ENCODE measurements at places on chromosomes 2 and 18.

DNA sequence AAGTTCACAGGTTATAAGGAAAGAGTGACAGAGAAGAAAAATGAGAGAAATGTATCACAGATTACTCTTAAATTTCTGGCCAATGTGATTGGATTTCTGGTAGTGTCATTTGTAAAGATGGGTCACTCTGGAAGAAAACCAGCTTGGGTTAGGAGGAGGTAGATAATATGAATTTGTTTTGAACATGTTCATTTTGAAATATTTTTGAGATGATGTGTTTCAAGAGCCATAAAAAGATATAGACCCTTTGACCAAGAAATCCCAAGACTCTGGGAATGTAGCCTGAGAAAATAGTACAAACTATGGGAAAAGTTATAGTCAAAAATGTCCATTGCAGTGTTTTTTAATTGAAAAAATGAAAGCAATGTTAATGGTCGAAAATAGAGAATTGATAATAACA is 70.7 kb downstream of the CALCRL start:
- DNase-seq, result no peak

- DNase-seq, result no peak
Measured at GRCh38 chr2:96530474-96531357, 5.8 kb upstream of the ARID5A start.

DNA sequence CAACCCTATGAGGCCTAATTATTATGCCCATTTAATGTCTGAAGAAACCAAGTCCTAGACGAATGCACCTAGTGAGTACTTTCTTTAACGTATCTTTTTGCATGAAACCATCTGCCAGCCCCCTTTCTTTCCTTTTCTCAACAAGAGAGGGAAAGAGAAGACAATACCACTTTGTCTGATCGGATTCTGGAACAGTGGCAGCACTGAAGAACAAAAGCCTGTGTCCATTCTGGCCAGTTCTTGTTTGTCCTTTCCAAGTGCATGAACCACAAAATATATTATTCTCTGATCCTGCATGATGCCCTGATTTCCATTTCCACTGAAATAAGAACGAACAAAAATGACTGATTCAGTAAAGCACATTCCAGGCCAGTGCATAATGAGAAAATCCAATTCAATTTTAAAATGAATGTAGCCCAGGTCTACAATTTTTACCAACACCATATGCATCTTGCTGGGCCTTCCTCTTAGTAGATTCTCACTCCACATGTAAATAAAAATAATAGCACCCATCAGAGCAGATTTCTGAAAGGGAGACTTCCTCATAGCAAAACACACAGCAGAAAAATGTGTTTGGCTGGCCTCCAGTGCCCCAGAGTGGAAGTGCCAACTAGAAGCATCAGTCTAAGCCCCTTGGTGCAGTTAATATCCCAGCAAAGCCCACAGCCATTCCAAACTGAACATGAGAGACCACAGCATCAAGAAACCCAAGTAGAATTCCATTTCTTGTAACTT is 422.6 kb upstream of the ID2 start:
- DNase-seq, result no peak

GRCh38 chr2:64934530-64934929 is 54.7 kb upstream of the SLC1A4 start:
- DNase-seq, result no peak

GRCh38 chr2:143205106-143205764 is 76.0 kb downstream of the ARHGAP15 start:
- DNase-seq, result no peak

DNA sequence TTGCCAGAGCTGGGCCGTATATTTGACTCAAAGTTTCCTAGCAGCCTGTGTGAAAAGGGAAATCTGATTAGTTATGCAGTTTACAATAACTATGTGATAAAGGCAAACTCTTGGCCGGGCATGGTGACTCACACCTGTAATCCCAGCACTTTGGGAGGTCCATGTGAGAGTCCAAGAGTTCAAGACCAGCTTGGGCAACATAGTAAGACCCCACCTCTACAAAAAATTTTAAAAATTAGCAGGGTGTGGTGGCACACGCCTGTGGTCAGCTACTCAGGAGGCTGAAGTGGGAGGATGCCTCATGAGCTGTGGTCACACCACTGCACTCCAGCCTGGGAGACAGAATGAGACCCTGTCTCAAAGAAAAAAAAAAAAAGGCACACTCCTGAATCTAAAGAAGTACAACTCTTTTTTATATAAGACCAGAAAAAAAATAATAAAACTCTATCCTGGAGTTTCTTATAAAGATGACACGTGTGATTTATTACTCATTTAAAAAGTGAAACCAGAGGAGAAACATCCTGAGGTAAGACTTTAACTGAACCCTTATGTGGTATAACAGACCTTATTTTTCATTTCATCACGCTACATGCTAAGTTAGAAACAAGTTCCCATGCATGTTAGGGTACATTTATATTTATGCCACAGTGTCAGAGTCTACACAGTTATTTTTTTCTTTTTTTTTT is 32.6 kb upstream of the KCMF1 start:
- peak; percentile 62 for DNase-seq

DNA sequence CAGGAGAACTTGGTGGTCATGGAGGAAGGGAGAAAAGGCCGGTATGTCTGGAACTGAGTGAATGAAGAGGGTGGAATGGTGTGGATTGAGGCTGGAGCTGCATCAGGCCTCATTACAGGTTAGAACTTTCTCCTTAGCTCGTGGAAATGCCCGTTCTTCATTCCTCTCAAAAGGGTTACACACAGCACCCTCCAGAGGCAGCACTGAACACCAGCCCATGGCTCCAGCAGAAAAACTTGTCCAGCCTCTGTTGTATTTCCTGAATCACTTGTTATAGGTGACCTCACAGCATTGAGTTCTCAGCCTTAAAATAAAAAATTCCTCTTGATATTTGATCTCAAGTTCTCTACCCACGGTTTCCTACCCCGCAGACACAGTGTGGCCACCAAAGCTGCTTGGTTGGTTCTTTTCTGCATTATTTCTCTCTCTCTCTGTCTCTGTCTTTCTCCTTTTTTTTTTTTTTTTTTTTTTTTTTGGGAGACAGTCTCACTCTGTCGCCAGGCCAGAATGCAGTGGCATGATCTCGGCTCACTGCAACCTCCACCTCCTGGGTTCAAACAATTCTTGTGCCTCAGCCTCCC is 89.6 kb downstream of the ITGB1BP1 start:
- DNase-seq, result no peak

- no peak for DNase-seq
Measured at GRCh38 chr2:96112501-96113366, 3.6 kb downstream of the ADRA2B start.

DNA sequence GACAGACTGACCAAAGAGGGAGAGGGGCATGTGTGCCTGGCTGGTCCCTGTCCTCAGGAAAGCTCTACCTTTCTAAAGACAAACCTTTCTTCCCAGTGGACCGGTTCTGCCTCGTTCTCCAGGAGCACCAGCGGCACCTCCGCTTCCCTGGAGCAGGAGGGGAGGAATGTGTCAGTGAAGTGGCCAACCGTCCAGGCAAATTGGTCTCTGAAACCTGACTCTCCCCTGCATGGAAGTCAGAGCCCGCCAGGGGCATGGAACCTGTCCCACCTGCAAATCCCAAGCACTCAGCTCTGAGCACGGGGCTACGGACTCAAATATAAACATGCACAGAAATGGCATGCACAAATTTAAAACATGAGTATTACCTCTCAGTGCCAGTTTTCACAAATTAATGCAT is 62.9 kb downstream of the COL6A3 start:
- no peak for DNase-seq

GRCh38 chr18:2979871-2980790 is 32.8 kb downstream of the LPIN2 start:
- DNase-seq, result no peak

GRCh38 chr18:69490813-69491212 is 90.1 kb downstream of the DOK6 start:
- DNase-seq, result no peak

DNA sequence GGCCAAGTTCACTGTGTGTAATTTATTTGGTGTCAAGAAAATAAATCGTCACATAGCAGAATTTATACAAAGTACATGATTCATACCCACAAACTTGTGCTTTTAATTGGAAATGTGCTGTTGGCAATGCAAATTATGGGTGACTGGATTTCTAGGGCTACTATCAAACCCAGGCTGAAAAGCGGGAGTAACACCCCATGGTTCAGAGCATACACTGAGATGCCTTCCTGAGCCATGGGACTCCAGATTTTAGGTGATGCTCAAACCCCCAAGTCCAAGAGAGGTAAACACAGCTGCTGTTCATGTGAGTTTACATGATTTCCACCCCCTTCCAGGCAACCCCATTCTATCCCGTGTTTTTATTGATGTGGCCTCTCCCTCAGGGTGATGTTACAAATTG is 565.9 kb upstream of the ID2 start:
- DNase-seq, result no peak

GRCh38 chr18:41576643-41577042 is 378.4 kb upstream of the PIK3C3 start:
- DNase-seq, result no peak

DNA sequence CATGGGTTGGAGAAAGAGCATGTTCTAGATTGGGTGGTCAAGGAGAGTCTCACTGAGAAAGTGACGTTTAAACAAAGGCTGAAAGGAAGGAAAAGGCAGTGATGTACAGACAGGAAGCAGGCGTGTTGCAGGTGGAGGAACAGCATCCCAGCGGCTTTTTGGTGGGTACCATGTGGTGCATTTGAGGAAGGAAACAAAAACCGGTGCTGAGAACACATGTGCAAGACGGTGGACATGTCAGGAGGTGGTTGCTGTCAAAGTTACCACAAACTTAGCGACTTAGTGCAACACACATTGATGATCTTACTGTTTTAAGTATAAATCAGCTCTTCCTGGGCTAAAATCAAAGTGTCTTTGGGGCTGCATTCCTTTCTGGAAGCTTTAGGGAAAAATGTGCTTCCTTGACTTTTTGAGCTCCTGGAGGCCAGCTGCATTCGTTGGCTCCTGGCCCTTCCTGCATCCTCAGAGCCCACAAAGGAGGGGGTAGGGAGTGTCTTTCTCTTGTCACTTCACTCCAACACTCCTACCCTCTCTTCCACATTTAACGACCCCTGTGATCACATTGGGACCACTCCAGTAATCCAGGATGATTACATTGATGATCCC is 380.6 kb downstream of the FBXO15 start:
- no peak for DNase-seq

- DNase-seq, result no peak
Measured at GRCh38 chr18:23503963-23504344, 643 bp downstream of the RMC1 start.

DNA sequence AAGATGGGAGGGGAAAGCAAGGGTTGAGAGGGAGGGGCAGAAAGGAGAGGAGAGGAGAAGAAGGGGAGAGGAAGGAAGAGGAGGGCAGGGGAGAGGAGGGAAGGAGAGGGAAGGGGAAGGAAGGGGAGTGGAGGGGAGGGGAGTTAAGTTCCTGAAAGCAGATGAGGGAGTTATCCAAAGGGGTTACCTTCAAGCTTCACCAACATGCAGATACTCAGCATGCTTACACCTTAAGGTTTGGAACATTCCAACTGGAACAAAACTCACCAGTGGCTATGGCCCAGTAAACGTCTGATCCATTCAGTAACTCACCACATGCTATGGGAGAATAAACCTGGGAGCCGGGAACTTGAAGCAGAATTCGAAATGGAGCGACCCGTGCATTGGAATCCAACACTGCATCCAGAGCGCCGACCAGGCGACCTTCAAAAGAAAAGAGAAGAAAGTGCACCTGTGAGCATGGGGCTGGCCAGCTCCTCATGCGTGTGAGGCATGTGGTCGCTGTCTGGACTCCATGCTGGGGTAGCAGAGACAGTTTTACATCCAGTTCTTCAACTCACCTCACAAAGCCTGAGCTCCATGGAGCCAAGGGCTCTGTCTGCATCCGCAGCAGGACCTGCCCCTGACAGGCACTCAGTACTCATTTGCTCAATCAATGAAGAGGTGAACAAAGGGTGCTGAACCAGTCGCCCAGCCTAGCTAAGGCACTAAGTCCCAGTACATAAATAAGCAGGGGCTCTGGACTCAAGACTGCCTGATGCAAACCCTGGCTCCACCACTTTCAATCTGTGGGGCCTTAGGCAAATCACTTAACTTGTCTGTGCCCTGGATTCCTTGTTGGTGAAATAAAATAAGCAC is 61.0 kb downstream of the TBC1D8 start:
- no peak for DNase-seq

DNA sequence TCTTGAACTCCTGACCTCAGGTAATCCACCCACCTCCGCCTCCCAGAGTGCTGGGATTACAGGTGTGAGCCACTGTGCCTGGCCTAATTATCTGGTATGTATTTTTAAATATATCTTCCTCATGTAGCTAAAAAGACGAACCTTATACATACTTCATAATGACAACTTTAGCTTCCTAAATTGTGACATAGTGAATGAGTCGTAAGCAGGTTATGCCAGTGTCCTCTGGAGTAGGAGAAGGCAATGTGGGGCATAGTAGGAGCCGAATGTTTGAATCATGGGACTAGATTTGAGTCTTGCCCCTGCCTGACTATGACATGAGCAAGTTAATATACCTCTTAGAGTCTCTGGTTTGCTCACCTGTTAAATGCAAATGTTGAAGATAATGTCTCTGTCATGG is 95.8 kb upstream of the FOSL2 start:
- DNase-seq, result no peak

DNA sequence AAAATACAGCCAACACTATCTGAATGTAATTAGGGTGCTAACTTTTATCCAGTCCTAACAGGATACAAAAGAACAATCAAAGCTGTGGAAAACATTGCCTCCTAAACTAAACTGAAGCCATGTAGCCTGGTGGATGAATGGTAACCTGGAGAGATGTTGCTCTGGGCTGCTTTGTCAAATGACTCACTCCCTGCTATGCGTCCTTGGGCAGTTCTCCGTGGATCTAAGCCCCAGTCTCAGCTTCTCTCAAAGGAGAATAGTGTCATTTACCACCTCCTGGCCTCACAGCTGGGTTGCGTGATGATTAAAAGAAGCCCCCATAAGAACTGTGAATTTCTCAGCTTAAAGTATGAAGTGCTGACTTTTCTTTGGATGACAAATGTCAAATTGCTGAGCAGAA is 203.7 kb downstream of the ICOS start:
- DNase-seq, result no peak

GRCh38 chr18:74589021-74589420 is 8.6 kb upstream of the ZNF407 start:
- DNase-seq, result no peak

GRCh38 chr2:213034585-213034984 is 116.8 kb downstream of the IKZF2 start:
- DNase-seq, result no peak

DNA sequence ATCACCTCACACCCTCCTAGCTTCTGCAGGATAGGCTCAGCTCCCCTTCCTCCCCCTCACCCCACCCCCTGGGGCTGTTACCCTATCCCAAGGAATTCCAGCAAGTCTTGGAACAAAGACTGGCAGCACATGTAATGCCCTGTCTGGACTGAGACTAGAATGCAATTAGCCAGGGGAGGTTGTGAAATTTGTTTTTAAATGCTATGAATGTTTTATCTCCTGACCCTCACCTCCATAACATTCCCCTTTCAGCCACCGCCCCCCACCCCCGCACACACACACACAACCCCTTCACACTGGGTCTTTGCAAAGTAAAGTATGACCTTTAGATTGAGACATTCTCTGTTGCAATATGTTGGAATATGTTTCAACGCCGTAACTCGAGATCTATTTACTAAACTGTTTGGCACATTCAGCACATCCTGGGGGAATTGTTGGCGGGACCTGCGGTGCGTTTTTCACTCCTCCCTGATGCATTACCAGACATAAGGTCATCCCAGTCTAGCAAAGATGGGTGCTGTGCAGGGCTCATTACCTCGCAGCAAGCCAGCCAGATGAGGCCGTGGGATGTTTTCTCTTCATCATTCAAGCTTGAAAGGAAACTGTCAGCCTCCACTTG is 290.7 kb upstream of the SLC14A2 start:
- DNase-seq, result no peak

GRCh38 chr2:20193185-20193584 is 31.7 kb downstream of the SDC1 start:
- no peak for DNase-seq

Measured in stimulated activated CD4-positive, alpha-beta T cell treated with anti-CD3 and anti-CD28 coated beads, Interleukin-2, amount 100 ng/mL, for 24 hours (primary cell).